ENCODE measurements at places on chromosomes 11 and 22.

DNA sequence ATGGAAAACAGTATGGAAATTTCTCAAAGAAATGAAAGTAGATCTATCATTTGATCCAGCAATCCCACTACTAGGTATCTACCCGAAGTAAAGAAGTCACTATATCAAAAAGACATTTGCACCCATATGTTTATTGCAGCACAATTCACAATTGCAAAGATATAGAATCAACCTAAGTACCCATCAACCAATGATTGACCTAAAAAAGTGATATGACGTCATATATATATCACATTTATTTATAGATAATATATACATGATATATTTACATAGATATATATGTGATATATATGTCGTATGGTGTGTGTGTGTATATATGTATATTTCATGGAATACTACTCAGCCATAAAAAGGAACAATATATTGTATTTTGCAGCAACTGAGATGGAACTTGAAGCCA is 188.3 kb upstream of the ARHGAP42 start:
- DNase-seq = no peak

- no peak for DNase-seq
Observed at GRCh38 chr22:20840646-20841371, 17.8 kb downstream of the PI4KA start.

- no peak for DNase-seq
Observed at GRCh38 chr11:111540937-111541253, 375 bp downstream of the LAYN start.

DNA sequence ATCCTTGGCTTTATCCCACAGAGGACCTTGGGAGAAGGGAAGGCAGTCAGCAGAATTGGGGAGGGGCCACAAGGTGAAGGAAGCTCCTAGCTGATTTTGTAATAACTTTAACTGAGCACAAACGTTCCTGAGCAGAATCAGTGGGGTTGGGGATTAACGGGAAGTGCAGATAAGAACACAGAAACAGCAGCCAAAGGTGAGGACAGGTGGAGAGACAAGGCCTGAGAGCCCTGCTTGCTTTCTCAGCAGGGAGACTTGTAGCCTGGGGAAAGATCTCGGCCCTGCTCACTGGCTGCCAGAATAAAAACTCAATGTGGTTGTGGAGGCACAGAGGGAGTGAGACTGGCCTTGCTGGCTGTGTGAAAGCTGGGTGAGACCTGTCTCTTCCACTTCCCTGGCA is 265.2 kb upstream of the FAT3 start:
- DNase-seq = no peak

- DNase-seq = no peak
Observed at GRCh38 chr22:22849640-22850610, 37.7 kb upstream of the IGLL5 start.

- no peak for DNase-seq
Observed at GRCh38 chr22:39746600-39747262, 146.8 kb downstream of the ENTHD1 start.

- no peak for DNase-seq
Observed at GRCh38 chr11:65524014-65524740, 706 bp upstream of the SCYL1 start.

DNA sequence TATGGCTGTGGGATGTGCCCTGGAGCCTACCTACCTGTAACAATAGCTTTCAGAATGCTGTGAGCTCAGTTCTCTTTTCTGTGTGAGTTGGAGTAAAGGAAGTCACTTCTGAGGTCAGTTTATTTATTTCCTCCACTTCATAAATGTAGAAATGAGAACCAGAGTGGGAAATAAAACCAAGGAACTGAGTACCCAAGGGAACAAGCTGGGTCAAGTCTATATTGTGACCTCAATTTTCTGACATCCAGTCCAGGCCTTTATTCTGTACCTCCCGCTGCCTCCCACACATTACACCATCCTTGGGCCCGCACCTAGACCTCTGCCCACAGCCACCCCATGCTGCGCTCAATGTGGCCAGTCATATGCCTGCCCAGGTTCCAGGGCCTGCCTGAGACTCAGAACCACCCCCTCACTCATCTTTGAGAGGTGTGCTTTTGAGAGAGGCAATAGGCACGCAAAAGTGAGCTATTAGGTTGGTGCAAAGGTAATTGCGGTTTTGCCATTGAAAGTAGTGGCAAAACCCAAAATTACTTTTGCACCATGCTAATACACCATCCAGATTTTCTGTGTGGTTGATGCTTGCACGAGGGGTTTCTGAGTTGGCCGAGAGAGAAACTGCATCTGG is 9.8 kb downstream of the MS4A6E start:
- no peak for DNase-seq

- no peak for DNase-seq
Observed at GRCh38 chr11:44367452-44367851, 57.5 kb upstream of the ALX4 start.

- DNase-seq = no peak
Observed at GRCh38 chr11:15177491-15177890, 62.8 kb downstream of the INSC start.
